ENCODE measurements at places on chromosomes 13 and 19.
A peak's percentile ranks its signal among the peaks of the same experiment; 100 is the strongest.

- DNase-seq: no peak
Observed at GRCh38 chr13:98749501-98749900, 3.0 kb downstream of the SLC15A1 start.

DNA sequence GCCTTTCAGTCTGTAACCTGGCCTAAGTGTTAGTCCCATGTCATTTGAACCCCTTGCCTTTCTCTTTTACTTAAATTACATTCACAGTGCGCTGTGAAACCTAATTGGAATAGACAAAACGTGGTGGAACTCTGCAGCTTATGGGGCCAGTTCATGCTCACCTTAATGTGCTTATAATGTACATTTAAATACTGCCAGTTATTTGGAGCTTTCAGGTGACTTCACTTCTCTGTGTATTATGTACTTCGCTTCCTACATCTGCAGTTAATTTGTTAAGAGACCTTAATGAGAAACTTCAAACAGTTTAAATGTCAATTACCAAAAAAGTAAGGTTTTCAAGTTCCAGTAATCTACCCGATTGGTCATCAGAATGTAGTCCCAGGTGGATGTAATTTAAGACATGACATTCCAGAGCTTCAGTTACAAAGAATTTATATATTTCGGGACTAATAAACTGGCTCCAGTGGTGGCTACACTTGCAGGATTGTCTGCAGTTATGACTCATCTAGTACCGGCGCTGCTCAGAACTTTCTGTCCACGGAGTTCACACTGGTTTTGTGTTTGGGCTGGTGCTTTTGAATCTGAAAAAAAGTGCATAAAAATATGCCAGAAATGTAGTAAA, 125.3 kb downstream of the TM9SF2 start:
- no peak for DNase-seq

DNA sequence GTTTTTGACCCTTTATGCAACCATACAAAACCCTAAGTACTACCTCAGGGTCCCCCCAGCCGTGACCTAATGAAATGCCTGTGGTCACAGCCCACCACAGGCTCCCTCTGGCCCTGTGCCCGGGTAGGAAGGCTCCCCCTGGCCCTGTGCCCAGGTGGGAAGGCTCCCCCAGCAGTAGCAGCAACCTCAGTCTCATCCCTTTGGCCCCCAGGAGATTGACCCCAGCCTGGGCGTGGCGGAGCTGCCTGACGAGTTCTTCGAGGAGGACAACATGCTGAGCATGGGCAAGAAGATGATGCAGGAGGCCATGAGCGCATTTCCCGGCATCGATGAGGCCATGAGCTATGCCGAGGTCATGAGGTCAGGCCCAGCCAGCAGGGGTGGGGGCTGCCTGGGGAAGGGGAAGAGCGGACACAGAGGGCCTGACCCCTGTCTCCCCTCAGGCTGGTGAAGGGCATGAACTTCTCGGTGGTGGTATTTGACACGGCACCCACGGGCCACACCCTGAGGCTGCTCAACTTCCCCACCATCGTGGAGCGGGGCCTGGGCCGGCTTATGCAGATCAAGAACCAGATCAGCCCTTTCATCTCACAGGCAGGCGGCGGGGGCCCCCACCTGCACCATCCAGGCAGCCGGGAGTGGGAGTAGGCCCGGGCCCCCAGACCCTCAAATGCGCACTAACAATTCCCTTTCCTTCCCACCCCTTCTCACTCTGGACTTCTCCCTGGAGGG, 6.3 kb upstream of the BEST2 start:
- DNase-seq: no peak

DNA sequence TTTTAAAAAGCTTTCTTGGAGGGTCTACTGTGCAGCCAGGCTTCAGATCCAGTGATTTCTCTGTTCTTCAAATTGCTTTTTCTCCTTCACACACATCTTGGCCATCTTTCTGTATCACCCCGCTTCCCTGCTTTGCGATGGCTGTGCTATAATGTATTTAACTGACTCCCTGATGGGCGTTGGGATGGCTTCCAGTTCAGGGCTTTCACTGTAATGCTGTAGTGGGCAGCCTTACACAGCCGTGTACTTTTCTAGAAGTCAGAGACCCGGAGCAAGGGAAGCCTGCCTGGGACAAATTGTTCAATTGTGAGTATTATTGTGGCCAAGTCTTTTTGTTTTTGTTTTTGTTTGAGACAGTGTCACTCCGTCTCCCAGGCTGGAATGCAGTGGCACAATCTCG, 19.4 kb upstream of the PAK4 start:
- no peak for DNase-seq

- DNase-seq: no peak
Observed at GRCh38 chr13:96248103-96248502, 158.2 kb downstream of the HS6ST3 start.

DNA sequence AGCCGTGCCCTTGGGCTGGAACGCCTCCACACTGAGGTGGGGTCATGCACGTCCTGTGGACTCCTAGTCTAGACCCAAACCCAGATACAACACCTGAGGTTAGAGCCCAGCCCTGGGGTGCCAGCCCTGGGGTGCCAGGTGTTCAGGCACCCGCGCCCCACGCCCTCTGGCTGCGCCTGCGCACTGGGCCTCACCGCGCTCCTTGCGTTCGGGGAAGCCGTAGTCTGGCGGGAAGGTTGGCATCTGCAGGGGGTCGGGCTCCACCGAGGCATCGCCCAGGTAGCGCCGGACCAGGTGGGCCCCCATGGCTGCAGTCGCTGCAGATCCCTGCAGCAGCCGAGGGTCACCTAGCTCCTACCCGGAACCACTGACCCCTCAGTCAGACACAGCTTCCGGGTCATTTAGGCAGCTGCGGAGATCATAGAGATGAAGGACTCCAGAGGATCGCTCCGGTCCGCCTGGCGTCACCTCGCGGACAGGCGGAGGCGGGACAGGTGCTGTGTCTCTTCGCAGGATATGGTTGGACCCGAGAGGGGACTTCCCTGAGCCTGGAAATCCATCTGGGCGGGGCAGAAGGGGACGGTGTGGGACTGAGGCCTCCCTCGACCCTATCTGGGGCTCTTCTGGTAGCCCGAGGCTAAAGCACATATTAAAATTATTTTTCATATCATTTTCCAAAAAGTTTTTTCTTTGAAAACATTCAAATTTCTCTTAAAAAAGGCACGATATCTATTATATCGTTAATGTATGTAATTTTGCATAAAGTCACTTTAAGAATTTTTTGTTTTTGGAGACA, at the start of gene NDUFB7:
Gene NDUFB7, minus strand, starts transcription at position 372 of the 796 bp plus-strand sequence. Its CDS starts 66 bp downstream, at position 306.
- peak; percentile 100 for DNase-seq

DNA sequence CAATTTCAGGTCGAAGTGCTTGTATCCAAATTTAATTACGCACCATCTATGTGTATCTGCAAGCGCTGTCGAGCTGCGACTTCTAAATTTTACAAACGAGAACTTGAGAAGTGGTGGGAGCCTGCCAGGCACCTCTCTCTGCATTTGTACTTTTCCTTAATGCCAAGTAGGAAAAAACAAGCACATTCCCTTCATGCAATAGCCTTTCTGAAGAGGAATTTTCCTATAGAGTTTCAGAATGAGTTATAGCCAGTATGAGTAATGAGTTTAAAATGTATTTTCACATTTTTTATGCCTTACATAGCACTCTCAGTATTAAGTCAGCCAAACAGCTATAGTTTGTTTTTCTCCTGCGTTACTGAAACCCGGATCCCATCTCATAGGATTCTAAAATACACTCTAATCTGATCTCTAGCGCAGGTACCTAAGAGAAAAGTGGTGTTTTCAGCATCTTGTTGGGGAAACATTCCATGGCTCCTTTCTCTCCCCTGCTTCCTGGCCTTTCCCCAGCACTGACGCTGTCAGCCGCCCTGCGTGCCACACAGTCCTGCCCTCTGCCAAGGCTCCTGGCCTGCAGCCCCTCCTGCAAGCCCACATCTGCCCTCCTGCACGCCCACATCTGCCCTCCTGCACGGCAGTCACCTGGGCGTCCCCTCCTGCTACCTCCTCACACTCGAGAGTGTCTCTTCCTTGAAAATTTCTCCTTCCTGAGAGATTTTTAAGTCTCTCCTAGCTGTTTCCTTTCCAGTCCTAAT, 526.9 kb downstream of the MYO16 start:
- no peak for DNase-seq

- DNase-seq: peak; percentile 18
Observed at GRCh38 chr13:57128909-57129308, 11.8 kb upstream of the PRR20A start.

GRCh38 chr13:46905249-46905648, 8.4 kb upstream of the HTR2A start:
- DNase-seq: peak; percentile 30

GRCh38 chr13:22175241-22175640, 504.4 kb downstream of the FGF9 start:
- no peak for DNase-seq

DNA sequence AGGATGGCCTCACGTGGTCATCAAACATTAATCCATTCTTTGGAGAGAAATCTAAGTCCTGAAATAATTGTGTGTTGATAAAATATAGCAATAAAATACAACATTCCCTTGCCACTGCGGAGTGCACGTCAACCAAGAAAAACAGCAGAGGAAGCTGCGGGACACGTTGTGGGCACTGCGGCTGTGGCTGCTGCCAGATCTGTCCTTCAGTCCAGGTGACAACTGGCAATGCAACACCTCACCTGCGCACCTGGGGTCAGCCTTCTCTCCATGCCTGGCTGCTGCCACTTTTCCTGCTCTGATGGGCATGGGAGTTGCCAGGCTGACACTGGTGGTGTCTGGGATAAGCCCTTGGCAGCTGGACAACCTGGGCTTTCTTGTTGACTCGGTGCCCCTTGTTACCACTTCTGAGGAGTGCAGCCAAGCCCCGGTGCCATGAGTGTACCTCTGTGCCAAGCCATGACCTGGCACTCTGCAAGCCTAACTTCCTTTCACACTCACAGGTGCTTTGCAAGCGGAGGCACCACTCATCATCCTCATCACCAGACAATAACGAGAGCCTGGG, 251.6 kb upstream of the TSHZ3 start:
- no peak for DNase-seq

DNA sequence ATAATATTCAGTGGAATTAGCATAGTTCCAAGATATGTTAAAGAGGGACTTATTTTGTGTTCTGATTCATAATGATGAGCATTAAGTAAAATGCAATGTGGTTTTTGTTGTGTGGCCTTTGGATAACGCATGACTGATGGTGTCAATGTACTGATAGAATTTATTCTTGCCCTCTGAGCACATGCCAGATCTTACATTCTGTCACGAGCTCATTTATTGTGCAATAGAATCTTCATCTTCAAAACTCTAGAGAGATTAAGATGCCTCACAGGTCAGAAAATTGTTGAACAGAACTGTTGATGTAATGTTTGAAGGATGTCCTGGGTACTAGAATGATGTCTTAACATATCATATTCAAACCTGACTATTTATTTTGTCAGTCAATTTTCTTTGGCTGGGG, 148.0 kb upstream of the HTR2A start:
- DNase-seq: no peak

DNA sequence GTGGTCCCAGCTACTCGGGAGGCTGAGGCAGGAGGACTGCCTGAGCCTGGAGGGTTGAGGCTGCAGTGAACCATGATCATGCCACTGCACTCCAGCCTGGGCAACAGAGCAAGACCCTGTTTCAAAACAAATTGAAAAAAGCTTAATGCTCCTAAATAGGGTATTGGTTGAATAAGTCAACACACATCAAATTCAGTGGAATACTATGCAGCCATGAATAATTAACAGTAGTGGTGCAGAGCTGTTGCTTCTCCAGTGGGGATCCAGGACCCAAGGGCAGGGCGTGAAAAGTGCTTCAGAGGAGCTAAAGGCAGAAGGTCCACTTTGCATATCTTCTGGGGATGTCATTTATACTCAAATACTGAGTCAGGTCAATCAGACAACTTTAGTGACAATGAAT, 18.2 kb downstream of the SIGLEC8 start:
- DNase-seq: no peak

Measured in OCI-M1 (cell line).